Left lung (tissue), 14 donors: ENCODE measurements at places on chromosomes 2 and 18.

DNA sequence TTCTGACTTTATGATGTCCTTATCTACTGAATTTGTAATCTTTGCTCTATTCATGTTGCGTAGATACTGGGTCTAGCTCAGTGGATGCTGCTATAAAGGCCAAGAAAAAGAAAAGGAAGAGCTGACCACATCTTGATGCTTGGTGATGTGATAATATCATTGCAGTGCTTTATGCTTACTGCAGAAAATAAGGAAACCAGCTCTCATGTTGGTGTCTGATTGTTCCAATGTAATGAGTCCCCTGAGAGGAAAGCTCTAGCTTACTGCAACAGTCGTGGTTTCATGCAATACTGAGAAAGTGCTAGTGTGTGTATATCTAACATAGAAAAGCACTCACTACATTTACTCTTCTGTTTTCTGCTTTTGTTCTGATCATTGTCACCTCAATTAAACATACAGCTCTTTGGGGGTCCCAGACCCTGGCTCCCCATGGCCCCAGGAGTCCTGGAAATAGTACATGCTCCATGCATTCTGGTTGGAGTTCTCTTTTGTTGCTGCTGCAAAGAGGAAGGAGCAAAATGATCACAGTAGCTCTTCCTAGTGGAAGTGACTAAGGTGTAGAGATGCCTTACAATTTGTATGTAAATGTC, 338.8 kb downstream of the CYRIA start:
- no peaks in the 10 kb centered on the region for H3K4me1 ChIP-seq
- H3K36me3 ChIP-seq: no peaks in the 10 kb centered on the region

DNA sequence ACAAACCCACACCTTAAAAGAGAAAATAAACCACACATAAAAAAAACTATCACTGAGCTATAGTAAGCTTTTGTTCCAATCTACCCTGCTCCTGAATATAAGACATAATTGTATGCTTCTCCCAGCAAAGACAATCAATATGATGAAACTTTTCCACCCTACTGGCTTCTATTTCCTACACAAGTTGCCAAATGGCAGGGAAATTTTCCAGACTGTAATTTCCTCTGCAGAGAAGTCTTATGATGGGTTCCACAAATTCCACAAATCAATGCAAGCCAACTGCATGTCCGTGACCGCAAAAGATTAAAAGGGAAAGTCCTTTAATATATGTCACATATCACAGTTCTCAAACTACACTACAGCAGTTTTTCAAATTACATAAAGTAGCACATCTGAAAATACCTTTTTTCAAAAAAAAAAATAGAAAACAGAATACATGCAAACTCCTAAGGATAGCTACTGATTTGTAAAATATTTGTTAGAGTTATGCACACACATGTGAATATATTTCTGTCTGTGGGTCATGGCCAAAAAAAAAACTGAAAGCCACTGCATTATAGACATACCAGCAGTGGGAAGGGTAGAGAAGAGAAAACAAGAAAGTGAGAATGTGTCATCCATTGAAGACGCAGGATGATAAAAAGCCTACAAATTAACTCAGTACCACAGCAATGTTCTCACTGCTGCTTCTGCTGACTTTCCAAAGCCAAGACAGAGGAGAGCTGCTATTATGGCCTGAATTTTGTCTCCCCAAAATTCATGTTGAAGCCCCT, 61.4 kb downstream of the RPL31 start:
- H3K27me3 ChIP-seq: no peaks in the 10 kb centered on the region
- no peak overlapping the region for H3K4me3 ChIP-seq
- DNase-seq: peak; percentile 40
- peak overlapping the region; percentile 14 for H3K27ac ChIP-seq

GRCh38 chr2:71889759-71890684, 257.6 kb downstream of the CYP26B1 start:
- H3K36me3 ChIP-seq: no peaks in the 10 kb centered on the region
- H3K27me3 ChIP-seq: no peaks in the 10 kb centered on the region
- H3K4me1 ChIP-seq: no peaks in the 10 kb centered on the region
- no peak overlapping the region for H3K27ac ChIP-seq
- H3K4me3 ChIP-seq: no peak overlapping the region

- H3K36me3 ChIP-seq: no peaks in the 10 kb centered on the region
- peaks cover 13% of the 10 kb centered on the region for H3K4me1 ChIP-seq
- no peak for DNase-seq
- H3K27me3 ChIP-seq: no peaks in the 10 kb centered on the region
- no peak overlapping the region for H3K4me3 ChIP-seq
- H3K27ac ChIP-seq: no peak overlapping the region
Measured at GRCh38 chr2:60957224-60957623, 60.3 kb upstream of the PEX13 start.

DNA sequence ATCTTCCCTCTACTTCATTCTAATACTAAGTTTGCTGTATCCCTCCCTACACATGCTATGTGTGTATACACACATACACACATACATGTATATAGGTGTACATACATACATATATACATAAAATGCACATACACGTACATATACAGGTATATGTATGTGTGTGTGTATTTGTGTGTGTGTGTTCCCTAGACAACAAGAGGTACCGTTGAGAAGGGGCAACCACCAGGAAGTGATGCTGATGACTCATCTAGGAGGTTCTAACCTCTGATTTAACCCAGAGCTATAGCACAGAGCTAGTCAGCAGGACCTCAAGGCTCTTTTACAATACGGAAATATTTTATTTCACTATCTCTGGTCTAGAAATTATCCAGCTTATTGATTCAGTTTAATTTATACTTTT, 139.2 kb downstream of the LAMA3 start:
- no peaks in the 10 kb centered on the region for H3K4me1 ChIP-seq
- H3K4me3 ChIP-seq: no peak overlapping the region
- no peak for DNase-seq
- H3K36me3 ChIP-seq: no peaks in the 10 kb centered on the region
- H3K27ac ChIP-seq: no peak overlapping the region

DNA sequence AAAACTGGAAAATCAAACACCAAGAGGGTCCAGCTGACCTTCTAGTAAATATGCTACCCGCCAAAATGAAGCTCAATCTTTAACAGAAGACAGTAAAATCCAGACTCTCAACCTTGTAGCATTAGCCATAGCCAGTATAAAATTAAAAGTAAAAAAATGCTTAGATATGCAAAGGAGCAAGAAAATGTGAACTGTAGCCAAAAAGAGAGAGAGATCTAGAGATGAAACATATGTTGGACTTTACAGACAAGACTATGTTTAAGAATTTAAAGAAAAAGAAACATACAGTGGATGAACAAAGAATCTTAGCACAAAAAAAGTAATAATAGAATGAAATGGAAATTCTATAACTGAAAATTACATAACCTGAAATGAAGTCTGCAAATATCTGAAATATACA, 344.5 kb downstream of the LRATD1 start:
- no peaks in the 10 kb centered on the region for H3K27me3 ChIP-seq
- no peak for DNase-seq
- no peaks in the 10 kb centered on the region for H3K4me1 ChIP-seq
- no peaks in the 10 kb centered on the region for H3K36me3 ChIP-seq

- H3K27ac ChIP-seq: no peak overlapping the region
- no peaks in the 10 kb centered on the region for H3K4me1 ChIP-seq
Measured at GRCh38 chr2:24411488-24412151, 51.3 kb upstream of the ITSN2 start.

GRCh38 chr18:54184836-54185235, 39.6 kb downstream of the MBD2 start:
- no peaks in the 10 kb centered on the region for H3K4me1 ChIP-seq
- no peak for DNase-seq
- peaks cover 53% of the 10 kb centered on the region for H3K36me3 ChIP-seq

DNA sequence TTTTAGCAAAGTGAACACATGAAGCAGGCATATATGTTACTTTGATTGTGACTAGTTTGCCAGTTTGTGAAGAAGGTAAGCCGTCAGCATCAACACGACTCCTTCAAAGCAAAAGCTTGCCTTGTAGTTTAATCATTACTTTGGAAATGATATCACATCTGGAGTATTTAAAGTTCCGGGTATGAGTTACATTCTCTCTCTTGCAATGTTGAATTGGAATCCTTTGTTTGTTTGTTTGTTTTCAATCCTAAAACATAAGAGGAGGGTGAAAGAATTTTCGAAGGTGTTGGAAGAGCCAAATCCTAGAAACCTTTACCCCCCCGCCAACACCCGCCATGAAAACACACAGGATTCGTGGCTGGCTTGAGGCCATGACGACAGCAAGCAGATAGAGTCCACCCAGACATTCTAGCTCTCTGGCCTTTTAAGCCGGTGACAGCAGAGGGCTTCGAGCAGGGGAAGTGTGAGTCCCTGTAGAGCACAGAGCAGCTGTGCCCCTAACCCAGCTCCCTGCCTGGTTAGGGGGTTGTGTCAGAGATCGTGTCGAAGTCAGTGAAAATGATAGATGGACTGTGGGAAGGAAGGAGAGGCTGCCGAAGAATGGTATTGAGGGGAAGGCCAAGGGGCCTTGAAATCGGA, 103.8 kb upstream of the SMIM21 start:
- H3K4me1 ChIP-seq: no peaks in the 10 kb centered on the region
- DNase-seq: no peak
- H3K4me3 ChIP-seq: no peak overlapping the region
- H3K36me3 ChIP-seq: no peaks in the 10 kb centered on the region
- H3K27me3 ChIP-seq: no peaks in the 10 kb centered on the region
- no peak overlapping the region for H3K27ac ChIP-seq

DNA sequence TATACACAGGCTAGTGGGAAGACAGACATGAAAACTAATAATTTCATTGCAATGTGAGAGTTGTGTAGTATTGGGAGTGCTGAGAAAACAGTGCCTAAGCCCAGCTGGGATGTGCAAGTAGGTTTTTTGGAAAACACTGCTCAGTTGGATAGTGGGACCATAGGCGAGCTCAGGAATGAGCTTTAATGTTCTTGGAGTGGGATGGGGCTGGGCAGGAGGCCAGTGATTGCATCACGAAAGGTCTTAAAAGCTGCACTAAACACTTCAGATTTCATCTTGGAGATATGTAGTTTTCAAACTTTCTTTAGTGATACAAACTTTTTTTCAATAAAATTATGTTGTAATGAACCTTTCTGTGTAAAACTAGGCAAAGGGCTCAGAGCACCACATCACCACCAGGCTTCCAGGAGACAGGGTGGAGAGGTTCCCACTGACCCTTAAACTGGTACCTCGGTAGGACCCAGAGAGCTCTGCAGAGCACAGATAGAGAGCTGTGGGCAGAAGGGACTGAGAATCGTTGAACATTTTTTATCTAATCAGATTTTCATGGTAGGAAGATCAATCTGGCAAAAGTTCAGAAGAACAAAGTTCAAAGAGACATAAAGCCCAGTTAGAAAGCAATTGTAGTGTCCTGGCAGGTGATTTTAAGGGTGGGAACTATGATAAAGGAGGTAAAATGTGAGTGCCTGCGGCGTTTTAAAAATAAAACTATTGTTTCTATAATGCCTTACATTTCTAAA, 176.2 kb downstream of the TRABD2A start:
- no peak overlapping the region for H3K4me3 ChIP-seq
- H3K27me3 ChIP-seq: no peaks in the 10 kb centered on the region
- DNase-seq: no peak
- H3K4me1 ChIP-seq: no peaks in the 10 kb centered on the region
- no peak overlapping the region for H3K27ac ChIP-seq
- H3K36me3 ChIP-seq: no peaks in the 10 kb centered on the region

GRCh38 chr2:187935126-187935525, 356.5 kb upstream of the GULP1 start:
- H3K27ac ChIP-seq: no peak overlapping the region
- no peak overlapping the region for H3K4me3 ChIP-seq
- no peaks in the 10 kb centered on the region for H3K4me1 ChIP-seq

- no peak overlapping the region for H3K4me3 ChIP-seq
- DNase-seq: no peak
- peaks cover 15% of the 10 kb centered on the region for H3K4me1 ChIP-seq
- no peaks in the 10 kb centered on the region for H3K36me3 ChIP-seq
- H3K27me3 ChIP-seq: no peaks in the 10 kb centered on the region
Measured at GRCh38 chr2:195543902-195544894, 112.8 kb upstream of the SLC39A10 start.

DNA sequence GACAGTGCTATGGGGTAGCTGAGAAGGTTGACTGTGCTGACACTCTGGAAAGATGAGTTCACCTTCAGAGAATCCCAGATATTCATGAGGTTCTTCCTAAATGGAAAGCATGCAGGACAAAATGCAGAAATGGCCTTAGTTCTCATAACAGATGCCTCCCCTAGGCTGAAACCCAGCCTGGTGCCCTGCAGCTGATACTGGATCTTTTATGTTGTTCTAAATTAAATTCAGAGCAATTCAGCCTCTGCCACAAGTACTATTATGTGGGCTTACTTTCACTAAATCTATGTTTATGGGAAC, 172.0 kb upstream of the SERPINE2 start:
- H3K27ac ChIP-seq: no peak overlapping the region
- no peaks in the 10 kb centered on the region for H3K4me1 ChIP-seq
- H3K4me3 ChIP-seq: no peak overlapping the region
- DNase-seq: no peak
- H3K36me3 ChIP-seq: no peaks in the 10 kb centered on the region

GRCh38 chr18:73893880-73894279, 253.8 kb downstream of the FBXO15 start:
- H3K27ac ChIP-seq: no peak overlapping the region
- H3K4me3 ChIP-seq: no peak overlapping the region

DNA sequence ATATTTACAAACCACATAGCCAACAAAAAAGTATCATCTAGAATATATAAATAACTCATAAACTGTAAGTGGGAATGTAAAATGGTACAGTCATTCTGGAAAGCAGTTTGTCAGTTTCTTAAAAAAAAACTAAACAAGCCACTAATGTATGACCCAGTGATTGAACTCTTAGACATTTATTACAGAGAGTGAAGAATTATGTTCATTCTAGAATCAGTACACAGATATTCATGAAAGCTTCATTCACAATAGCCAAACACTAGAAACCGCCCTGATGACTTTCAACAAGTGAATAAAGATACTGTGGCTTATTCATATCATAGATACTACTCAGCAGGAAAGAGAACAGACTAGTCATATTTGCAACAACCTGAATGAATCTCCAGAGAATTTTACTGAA, 1541.5 kb downstream of the LRP1B start:
- no peaks in the 10 kb centered on the region for H3K36me3 ChIP-seq
- no peaks in the 10 kb centered on the region for H3K27me3 ChIP-seq
- no peak overlapping the region for H3K4me3 ChIP-seq
- DNase-seq: no peak
- H3K4me1 ChIP-seq: no peaks in the 10 kb centered on the region

- no peak for DNase-seq
- no peaks in the 10 kb centered on the region for H3K36me3 ChIP-seq
- H3K4me3 ChIP-seq: no peak overlapping the region
- no peaks in the 10 kb centered on the region for H3K4me1 ChIP-seq
- H3K27ac ChIP-seq: no peak overlapping the region
- no peaks in the 10 kb centered on the region for H3K27me3 ChIP-seq
Measured at GRCh38 chr2:102895376-102895775, 133.5 kb downstream of the TMEM182 start.
